Islet precursor cell (in vitro differentiated cells): ENCODE measurements at places on chromosomes 3 and 15.

- peak; percentile 92 for DNase-seq
Observed at GRCh38 chr15:88913017-88913849, at the start of gene MFGE8. Gene MFGE8 (minus strand): TSS chr15:88913379. CDS start chr15:88913319, 60 bp downstream.

DNA sequence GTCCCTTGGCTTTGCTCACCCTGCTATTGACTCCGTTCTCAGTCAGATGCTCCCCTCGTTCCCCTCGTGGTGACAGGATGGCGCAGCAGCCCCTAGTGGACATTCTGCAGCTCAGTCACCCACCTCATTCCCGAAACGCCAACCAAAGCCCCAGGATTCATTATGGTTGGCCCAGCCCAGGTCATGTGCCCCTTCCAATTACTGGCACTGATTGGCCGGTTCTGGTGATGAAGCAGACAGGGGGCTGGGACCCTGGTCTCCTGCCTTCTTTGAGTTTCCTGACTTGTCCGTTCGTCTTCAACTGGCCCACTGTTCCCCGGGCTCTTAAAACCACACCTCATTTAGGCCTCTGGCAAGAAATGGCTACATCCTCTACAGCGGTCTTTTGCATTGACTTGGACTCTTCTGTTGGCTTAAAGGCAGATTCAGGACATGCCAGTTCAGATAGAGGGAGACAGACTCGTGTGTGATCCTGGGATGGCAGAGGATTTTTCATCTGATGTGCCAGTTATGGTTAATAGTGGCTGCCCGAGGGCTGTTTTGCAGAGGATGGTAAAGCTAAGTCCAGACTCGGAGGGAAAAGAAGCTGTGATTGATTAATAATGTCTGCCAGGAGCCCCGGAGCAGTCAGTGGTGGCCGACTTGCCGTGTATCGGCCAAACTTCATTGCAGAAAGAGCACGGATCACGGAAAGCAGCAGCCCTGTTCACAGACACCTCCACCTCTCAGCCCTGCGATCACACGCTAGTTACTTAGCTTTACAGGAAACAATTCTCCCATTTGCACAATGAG, 37.8 kb downstream of the LSM3 start:
- DNase-seq: peak; percentile 75

- DNase-seq: no peak
Observed at GRCh38 chr3:33380653-33381052, 59.6 kb downstream of the UBP1 start.

- DNase-seq: peak; percentile 20
Observed at GRCh38 chr3:107939691-107940442, 151.0 kb downstream of the CD47 start.

DNA sequence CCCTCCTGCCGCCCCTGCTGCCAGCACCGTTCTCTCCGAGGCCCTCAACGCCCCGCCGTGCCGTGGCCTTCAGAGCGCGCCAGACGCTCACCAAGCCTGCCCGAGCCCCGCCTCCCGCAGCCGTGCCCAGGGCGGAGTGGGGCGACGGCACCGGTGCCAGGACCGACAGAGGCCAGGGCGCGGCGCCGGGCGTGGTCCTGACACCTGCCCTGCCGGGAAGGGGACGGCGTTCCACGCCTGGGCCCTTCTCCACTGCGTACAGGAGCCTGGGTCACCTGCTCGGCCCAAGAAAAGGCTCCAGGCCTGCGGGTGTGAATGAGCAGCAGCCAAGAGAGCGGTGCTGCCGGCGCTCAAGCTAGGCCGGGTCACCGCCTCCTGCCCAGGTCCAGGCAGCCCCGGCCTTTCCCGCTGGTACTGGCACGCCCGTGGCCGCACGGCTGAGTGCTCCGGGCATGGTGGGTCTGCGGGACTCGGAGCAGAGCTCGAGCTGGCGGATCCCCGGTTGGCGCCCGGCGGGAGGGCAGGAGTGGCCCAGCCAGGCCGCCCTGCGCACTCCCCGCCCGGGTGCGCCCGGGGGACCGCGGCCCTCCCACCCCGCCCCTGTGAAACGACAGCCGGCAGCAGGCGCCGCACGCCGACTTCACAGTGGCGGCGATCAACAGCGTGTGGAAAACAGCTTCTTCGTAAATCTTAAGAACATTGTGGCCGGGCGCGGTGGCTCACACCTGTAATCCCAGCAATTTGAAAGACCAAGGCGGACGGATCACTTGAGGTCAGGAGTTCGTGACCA, 4.2 kb downstream of the OCA2 start:
- peak; percentile 69 for DNase-seq

DNA sequence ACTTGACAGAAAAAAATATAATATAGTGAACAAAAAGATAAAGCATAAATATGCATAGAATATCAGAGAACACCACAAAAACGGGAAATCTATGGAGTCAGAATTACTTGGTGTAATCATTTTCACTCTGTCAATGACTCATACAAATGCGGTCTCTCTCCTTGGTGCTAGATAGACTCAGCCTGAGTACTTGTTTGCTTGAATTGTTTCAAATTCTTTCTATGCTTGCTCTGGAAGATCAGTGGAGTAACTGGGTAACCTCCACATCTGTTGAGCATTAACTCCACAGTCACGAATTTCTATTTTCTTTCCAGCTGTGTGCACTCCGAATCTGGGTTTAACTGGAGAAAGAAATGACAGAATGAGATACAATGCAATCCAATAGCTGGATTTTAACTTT, 760.4 kb downstream of the ZPLD1 start:
- DNase-seq: no peak

DNA sequence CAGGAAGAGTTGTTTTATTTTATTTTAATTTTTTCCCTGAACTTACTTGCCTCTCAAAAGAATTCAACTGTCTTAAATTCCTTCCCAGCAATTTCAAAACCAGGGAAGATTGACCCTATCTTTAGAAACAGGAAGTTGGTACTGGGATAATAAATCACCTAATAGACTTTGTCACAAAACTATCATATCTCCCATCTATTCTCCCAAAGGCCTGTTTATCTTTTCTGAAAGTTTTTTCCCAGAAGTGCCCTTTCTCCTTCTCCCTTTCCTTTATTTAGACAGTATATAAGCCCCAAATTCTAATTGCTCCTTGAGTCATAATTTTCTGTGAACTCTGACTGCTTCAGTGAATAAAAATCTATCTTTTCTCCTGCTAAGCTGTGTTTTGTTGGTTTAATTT, 2.9 kb upstream of the RNF7 start:
- DNase-seq: no peak

DNA sequence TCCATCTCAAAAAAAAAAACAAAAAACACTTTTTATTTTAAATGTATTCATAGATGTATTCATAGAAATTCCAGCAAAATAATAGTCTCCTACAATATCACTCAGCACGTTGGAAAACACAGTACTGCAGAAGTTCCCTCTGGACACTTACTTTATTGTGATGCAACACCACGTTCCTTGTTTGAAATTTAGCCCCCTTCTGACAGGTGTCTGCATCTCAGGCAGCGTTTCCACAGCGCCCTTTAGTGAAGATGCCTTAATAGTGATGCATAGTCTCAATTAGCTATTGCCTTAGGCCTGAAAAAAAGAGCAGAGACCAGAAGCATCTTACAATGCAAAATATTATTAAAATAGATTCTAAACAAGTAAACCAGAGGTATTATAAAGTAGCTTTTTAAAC, 20.3 kb downstream of the IL12A start:
- no peak for DNase-seq

GRCh38 chr15:61653110-61653509, 407.1 kb downstream of the VPS13C start:
- peak; percentile 46 for DNase-seq

GRCh38 chr3:142056656-142057330, 92.6 kb downstream of the TFDP2 start:
- DNase-seq: no peak

DNA sequence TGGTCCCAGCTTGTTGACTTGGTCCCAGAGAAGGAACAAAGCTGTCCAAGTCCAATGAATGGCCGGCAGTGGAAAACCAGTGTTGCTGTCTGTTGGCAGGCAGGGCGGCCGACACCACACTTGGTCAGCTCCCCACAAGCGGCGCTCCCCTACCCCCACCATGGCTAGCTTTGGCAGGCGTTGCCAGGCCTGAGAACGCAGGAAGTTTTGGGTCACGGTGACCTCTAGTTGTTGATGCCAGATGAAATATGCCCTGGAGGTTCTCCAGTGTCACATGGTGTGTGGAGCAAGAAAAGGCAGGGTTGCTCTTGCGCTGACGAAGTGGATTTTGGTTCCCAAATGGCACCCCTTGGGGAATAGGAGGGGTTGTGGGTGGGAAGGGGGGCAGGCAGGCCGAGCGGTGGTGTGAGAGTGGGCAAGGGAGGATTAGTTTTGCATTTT, 72.7 kb upstream of the TPRG1 start:
- no peak for DNase-seq

- no peak for DNase-seq
Observed at GRCh38 chr3:183278479-183279088, 25.5 kb downstream of the B3GNT5 start.

- DNase-seq: no peak
Observed at GRCh38 chr15:25863111-25863967, at the start of gene ATP10A. Gene ATP10A (minus strand): TSS chr15:25863327. CDS start chr15:25863096, 231 bp downstream.

- no peak for DNase-seq
Observed at GRCh38 chr3:45482829-45483228, 94.5 kb downstream of the LARS2 start.

- DNase-seq: no peak
Observed at GRCh38 chr15:95761501-95762165, 568.9 kb upstream of the NR2F2 start.

DNA sequence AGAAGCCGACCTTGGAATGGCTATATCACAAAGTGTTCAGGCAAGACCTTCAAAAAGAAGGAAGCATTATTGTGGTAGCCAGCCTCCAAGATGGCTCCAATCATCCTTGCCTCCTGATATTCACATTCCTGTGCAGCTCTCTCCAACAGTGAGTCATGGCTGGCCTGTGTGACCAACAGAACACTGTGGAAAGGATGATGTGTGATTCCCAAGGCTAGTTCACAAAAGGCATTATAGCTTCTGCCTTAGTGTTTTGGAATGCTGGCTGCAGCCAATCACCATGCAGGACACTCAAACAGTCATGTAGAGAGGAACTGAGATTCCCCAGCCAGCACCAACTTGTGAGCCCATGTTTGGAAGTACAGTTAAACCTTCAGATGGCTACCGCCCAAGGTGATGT, 102.6 kb downstream of the EFL1 start:
- peak; percentile 96 for DNase-seq

DNA sequence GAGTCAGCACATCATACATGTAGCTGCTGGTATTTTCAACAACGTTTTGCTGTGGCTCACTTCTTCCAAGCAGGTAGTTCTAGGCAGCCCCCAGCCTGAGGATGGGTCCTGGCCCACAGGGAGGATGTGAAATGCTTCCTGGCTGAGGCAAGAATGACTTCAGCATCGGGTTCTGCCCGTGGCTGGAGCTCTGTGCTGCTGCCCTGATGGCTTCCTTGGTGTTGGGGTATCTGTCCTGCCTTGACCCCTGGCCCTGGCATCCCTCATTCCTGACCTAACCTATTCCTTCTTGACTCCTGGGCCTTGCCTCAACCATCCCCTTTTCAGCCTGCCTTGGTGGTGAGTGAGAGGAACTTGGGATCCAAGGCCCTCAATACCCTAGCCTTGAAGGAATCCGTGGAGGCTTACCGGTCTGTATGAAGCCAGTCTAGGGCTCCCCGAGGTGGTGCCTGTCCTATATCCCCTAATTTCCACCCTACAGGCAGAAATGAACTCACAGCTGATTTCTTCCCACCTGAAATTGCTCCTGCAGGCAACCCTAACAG, 300.6 kb downstream of the TLE3 start:
- peak; percentile 32 for DNase-seq

GRCh38 chr3:153513236-153513635, 351.2 kb downstream of the RAP2B start:
- no peak for DNase-seq

GRCh38 chr3:6743067-6743720, 117.7 kb upstream of the GRM7 start:
- no peak for DNase-seq

DNA sequence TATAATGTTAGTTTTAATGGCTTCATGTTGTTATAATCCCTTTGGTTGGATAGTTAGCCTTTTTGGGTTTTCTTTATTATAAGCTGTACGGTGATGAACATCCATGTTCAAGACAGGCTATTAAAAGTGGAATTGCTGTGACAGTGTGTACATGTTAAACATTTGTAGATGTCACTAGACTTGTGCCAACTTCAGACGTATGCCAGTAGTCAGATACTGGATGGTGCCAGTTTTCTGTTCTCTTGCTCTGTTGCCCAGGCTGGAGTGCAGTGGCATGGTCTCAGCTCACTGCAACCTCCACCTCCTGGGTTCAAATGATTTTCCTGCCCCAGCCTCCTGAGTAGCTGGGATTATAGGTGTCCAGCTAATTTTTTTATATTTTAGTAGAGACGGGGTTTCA, 54.1 kb downstream of the MGA start:
- no peak for DNase-seq

- DNase-seq: no peak
Observed at GRCh38 chr3:126259411-126260391, 79.3 kb upstream of the ALDH1L1 start.

DNA sequence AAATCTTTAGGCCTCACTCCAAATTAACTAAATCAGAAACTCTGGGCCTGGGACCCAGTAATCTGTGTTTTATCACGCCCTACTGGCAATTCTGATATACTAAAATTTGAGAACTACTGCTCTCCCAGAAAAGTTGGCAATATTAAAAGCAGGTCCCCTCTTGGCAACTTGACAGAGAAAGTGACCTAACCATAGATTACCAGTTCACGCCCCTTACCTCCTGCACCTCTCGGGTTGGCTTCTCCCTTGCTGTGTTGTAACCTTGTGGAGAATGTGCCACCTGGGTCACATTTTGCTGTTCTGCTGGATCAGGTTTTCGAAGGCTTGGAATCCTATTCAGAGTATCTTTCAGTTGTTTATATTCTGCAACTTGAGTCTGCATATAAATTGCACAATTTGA, 59.1 kb downstream of the GOLIM4 start:
- no peak for DNase-seq

GRCh38 chr3:194283221-194284006, 67.7 kb downstream of the CPN2 start:
- DNase-seq: peak; percentile 18

DNA sequence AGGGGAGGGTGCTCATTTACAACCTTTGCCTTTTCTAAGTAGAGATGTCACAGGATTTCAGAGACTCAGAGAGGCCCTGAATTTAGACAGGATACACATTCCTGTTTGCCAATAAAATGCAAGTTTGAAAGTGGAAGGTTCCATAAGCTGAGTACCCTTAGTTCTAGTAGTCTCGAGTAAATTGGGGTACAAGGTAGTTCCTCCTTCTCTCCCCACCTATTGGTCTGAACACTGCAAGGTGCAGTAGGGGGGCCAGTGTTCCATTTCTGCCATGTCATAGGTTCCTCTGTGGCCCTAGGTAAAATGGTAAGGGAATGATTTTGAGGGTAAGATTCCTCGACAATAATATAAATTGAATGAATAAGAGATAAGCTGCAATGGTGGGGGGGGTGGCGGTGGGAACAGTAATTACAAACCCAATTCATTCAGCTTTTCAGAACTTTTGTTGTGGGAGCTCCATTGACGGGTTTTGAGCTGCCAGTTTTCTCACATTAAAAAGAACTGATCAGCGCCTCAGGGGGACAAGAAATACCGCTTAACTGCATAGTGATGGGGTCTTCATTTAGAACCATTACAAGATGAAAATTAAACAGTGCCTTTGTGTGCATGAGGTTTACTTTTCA, 5.9 kb downstream of the SOX2 start:
- no peak for DNase-seq
